ENCODE measurements at places on chromosomes 2 and 18.

DNA sequence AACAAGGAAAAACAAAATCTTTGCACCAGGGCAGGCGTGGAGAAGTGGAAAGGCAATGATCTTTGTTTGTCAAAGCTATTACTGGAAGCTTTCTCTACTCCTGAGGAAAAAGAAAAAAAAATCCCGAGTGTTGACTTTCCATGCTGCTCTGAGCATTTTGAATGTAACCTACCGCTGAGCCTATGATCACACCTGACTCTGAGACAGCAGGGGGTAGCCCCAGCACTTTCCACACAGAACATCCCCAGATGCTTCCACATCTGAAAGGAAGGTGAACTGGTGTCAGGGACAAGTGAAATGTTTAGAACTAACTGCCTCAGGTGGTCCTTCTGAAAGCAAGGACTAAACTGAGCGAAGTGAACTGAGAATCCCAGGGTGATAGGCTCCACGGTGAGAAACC lies 1315.1 kb upstream of the DDX18 start:
- DNase-seq, result no peak

- DNase-seq, result no peak
Observed at GRCh38 chr2:106057206-106057605, 136.9 kb downstream of the UXS1 start.

DNA sequence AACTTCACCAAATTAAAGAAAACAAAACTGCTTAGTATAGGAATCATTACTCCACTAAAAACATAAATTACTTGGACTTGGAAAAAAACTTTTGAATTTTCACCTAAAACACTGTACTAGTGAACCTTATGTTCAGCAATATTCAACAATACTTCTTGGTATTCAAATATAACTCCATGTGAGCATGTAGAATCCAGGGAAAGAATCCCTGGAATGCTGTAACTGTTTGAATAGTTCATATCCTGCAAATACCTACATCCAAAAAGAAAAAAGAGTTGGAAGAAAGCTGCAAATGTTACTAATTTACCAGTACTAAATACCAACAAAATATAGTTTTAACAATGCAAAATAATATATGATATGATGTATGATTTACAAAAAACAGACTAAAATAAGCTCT lies 65.4 kb downstream of the IKZF2 start:
- DNase-seq, result no peak

- no peak for DNase-seq
Observed at GRCh38 chr18:57581301-57581934, 5.1 kb downstream of the FECH start.

GRCh38 chr2:33059471-33060156 lies 112.9 kb downstream of the LTBP1 start:
- DNase-seq, result no peak

DNA sequence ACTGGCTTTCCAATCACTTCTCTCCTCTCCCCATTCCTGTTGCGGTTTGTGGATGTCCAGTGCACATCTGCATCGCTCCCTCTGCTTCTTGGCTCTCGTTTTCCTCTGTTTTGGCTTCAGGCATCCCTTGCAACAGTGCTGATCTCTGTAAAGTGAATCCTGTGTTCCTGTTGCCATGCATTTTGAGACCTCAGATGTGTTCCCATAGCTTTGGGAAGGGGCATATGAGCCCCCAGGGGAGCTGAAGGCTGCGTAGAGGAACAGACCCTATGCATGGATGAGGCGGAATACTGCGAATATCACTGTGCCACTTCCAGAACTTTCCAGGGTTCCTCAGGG lies 168.4 kb upstream of the HAAO start:
- no peak for DNase-seq

DNA sequence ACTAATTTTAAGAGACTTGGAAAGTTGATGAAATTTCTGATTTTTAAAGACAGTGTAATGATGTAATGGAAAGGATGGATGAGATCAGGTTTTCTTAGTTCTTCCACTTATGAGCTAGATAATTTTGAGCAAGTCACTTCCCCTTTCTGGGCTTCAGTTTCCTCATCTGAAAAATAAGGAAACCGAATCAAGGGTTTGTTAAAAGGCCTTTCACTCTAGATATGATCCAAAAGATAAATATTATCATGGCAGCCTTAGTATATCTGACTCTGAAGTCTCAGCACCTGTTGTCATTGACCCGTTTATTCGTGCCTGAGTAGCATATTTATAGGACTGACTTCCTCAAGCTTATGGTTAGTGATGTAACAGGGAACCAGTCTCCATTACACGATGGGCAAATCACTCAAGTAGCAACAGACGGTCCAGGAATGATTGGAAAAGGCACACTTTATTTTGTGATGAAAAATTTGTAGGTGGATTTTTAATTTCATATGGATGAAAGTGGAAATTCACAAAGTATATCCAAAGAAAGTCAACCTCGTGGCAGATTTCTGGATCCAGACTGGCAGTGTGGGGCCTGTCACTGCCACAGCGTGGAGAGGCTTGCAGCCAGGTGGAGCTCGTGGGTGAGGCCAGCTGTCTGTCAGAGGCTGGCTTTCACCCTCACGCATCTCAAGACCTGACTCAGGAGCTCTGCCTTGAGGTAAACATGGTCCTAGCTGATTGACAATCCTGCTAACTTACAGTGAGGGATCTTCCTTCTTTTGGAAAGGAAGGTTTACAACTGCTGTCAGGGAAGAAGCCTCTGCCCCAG lies 137.9 kb upstream of the CXCR4 start:
- no peak for DNase-seq

DNA sequence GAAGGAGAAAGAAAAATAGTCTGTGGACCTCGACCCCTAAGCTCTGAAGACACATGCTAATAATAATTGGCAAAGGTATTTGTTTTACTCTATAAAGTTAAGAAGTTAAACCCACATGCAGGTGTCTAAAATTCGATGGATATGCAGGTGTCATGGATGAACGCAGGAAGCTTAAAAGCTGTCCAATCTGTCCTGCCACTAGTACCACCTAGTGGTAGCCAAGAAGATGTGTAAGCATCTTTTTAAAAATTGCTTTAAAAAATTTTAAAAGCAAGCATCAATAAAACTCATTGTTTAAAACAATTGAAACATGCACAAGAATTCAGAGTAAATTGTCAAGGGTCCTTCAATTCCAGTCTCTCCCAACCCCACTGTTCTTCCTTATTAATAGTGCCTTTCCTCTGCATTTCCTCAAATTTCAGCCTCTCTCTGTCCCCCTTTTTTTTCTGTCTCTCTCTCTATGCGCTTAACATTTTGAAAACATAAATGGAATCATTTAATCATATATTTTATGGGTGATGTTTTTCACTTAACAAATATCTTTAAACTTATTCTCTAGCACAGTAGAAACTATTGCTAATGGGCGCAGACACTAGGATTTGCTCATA lies 30.6 kb upstream of the PPP3R1 start:
- DNase-seq, result peak; percentile 14

- no peak for DNase-seq
Observed at GRCh38 chr2:138671566-138671965, 108.6 kb downstream of the NXPH2 start.

GRCh38 chr2:120312860-120313694 lies 32.9 kb upstream of the INHBB start:
- DNase-seq, result peak; percentile 67

- no peak for DNase-seq
Observed at GRCh38 chr2:52327641-52328040, 1295.7 kb upstream of the NRXN1 start.

GRCh38 chr18:27564066-27564465 lies 379.0 kb upstream of the CHST9 start:
- DNase-seq, result no peak

- DNase-seq, result no peak
Observed at GRCh38 chr2:118118479-118118878, 30.2 kb downstream of the INSIG2 start.

- DNase-seq, result no peak
Observed at GRCh38 chr2:240645346-240645745, 20.1 kb downstream of the GPR35 start.

DNA sequence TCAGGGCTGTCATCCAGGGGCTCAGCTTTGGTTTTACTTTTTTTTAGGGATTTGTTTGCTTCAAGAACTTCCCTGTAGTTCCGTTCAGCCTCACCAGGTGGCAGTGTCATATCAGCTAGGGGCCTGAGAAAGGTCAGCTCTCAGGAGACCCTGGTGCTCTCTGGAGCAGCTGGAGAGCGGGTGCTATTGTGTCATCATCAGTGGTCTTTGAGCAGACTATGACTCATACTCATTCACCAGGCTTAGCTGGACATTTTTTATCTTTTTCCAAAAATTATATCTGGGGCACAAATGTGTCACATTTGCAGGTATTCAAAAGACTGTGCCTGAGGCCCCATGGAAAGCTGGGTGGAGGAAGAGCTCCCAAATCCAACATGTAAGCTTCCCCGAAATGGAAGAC lies 24.4 kb downstream of the ZNF892 start:
- DNase-seq, result peak; percentile 49

DNA sequence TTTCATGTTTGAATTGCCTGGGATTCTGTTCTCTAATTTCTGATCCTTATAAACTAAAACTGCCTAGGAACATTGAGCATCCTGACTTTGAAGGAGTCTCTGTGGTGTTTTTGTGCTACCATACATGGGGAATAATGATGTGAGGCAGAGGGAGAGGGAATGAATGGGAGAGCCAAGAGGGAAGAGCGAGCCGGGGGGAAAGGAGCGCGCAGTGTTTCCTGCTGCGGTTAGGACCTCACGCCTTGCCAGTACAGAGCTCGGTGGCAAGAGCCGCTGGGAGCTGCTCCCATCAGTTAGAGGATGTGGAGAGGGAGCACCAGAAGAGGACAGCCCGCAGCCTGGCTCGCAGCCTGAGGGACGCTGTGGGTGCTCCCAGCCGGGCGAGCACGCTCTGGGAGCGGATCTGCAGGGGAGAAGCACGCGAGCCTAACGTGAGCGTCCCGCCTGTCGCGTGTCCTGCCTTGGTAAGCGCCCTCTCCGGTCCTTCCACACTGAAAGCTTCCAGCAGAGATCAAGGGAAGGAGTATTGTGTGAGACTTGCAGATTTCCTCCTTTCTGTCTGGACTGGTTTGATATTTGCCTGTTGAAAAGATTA lies 114.7 kb downstream of the FAM210A start:
- DNase-seq, result no peak

DNA sequence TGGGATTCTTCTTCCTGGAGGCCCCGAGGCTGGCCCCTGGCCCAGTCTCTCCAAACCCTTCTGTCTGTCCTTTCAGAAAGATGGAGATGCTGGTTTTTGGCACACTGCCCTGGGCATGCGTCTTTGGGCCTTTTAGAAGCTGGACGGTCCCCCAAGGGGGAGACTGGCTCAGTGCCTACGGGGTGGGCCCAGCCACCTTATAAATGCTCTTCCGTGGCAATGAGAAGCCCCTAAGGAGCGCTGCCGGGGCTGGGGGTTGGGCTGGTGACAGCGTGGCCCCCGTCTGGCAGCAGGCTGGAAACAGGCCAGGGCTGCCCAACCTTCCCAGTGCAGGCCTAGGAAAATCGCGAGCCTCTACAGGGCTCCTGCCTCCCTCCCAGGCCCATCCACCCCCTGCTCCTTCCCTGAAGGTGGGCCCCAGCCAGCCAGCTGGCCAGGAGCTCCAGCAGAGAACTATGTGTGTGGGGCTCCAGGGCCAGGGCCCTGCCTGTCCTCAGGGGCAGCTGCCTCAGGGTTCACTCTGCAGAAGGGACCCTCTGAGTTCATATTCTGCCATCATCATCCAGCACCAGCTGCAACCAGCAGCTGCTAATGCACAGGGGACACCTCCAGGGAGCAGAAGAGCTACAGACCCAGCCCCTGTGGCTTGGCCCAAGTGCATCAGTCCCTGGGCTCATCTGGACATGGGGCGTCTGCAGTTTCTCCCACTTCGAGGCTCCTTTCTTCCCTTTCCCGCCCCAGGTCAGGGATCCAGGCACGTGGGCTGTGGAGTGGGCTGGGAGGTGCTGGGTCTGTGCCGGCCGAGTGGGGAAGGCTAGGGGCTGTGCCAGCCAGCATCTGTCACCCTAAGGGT lies 107.6 kb upstream of the OTOS start:
- DNase-seq, result peak; percentile 61

DNA sequence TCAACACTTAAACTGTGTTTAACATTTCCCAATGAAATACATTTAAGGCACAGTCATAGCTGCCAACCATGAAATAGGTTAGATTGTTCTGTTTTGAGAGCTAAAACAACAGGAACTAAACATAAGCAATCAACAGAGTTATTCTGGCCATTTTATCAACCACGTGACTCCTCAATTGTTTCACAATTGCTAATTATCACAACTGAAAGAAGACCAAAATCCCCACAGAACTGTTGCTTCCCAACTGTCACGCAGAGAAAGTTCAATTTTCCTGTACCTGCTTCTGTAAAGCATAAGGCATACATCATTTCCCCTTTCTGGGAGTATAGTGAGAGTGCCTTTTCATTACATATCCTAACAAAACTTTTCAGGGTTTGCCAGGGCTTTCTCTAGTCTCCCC lies 248.6 kb downstream of the EPHA4 start:
- no peak for DNase-seq

DNA sequence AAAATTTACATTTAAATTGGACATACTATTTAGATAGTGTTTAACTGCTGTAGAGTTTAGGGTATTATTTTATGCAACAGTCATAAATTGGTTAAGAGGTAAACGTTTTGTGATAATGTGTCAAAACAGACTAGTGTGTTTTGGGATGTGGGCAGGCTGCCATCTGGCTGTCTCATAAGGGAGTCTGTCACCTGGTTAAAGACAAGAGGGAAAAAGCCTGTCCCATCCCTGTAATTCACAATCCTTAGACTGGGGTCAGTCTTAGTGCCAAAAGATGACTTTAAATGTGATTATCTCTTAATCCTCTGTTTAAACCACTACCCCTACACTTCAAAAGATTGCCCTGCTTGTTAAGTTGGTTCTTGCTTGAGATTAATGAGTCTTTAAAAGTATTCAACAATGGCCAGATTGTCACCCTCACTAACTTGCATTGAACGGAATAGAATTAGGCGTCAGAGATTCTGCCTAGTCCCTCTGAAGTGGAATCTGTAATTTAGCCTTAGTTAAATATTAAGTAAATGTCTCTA lies 59.2 kb downstream of the SGPP2 start:
- peak; percentile 60 for DNase-seq

DNA sequence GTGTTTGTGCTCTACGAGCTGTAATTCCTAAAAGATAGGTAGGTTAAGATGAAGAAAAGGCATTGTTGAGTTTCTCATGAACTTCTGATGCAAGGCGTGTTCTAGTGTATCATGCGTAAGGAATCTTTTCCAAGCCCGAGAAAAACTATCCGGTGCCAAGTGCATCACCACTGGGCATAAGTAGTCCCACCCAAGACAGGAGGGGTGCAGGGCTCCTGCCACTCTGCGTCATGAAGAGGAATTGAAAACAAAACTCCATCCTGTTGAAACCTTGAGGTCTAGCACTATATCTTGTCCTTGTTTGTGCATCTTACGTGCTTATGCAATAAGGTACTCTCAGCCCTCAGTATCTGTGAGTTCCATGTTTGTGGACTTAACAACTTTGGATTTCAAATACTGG lies 45.7 kb downstream of the RAB31 start:
- no peak for DNase-seq

- DNase-seq, result no peak
Observed at GRCh38 chr18:6069103-6069502, 173.8 kb upstream of the TMEM200C start.

GRCh38 chr18:78957140-78957539 lies 22.5 kb upstream of the SALL3 start:
- peak; percentile 14 for DNase-seq
